ENCODE measurements at places on chromosomes 3 and 15. TPM values are rescaled to one million over a fixed set of nuclear protein-coding genes. Genes with fewer than 3 reads are reported as not detected.

Gene ZBBX
- 0.78 TPM for total RNA-seq

Gene GRK7
- 0.08 TPM for total RNA-seq

Gene EFHB
- total RNA-seq = 0.59 TPM

Gene SEMA3G
- total RNA-seq = 15.3 TPM

Gene IMPDH2
- total RNA-seq = 49.5 TPM

Gene NRG4
- total RNA-seq = not detected

Gene GOLGA8S
- 1.1 TPM for total RNA-seq

Gene PAK6
- 2.6 TPM for total RNA-seq

Gene CHST13
- total RNA-seq = 0.16 TPM

Gene HEMK1
- total RNA-seq = 14.4 TPM

Gene CDHR4
- not detected for total RNA-seq

Gene ZBTB47
- 202 TPM for total RNA-seq

Gene GOLGA8J
- total RNA-seq = not detected

Gene ULK4
- 5.1 TPM for total RNA-seq

Gene RUBCN
- 41.0 TPM for total RNA-seq

Gene FBXL2
- total RNA-seq = 3.6 TPM

Gene PTH1R
- 5.4 TPM for total RNA-seq

Gene P2RY14
- total RNA-seq = 1.6 TPM

Gene GOLGA6L24
- not detected for total RNA-seq

Gene FETUB
- not detected for total RNA-seq

Gene REC114
- total RNA-seq = not detected

Gene CHRFAM7A
- total RNA-seq = 3.8 TPM

Gene GALNT15
- 1.3 TPM for total RNA-seq

Gene TKT
- total RNA-seq = 34.6 TPM

Gene IL17RE
- 1.1 TPM for total RNA-seq

Gene CNTN6
- total RNA-seq = 0.16 TPM

Gene PROK2
- 1.3 TPM for total RNA-seq

Gene P2RY12
- total RNA-seq = 0.13 TPM

Gene ANKRD63
- not detected for total RNA-seq

Gene B3GALNT1
- total RNA-seq = 75.1 TPM

Gene MCF2L2
- 1.1 TPM for total RNA-seq

Gene SST
- not detected for total RNA-seq

Gene B2M
- 904 TPM for total RNA-seq

Gene SYNPR
- total RNA-seq = 0.46 TPM

Gene ANKUB1
- total RNA-seq = not detected

Gene EFL1
- total RNA-seq = 10.3 TPM

Gene ITIH1
- total RNA-seq = 0.35 TPM

Gene LINGO1
- 3.0 TPM for total RNA-seq

Gene LEKR1
- total RNA-seq = 0.32 TPM

Gene ATP8B4
- 3.1 TPM for total RNA-seq

Gene RTF1
- total RNA-seq = 26.8 TPM

Gene SOX14
- not detected for total RNA-seq

Gene SLC12A1
- total RNA-seq = not detected

Gene CYP1A1
- total RNA-seq = 0.30 TPM

Gene ST3GAL6
- 87.0 TPM for total RNA-seq

Gene TRH
- total RNA-seq = not detected

Gene CYP11A1
- total RNA-seq = 2.5 TPM

Gene DAZL
- total RNA-seq = not detected

Gene P2RY1
- total RNA-seq = 4.8 TPM

Gene NBEAL2
- total RNA-seq = 14.2 TPM

Gene IL16
- total RNA-seq = 2.5 TPM

Gene AADAC
- not detected for total RNA-seq

Measured in cardiac septum (tissue), 1 donor.